ENCODE measurements at places on chromosomes 7 and 10.

DNA sequence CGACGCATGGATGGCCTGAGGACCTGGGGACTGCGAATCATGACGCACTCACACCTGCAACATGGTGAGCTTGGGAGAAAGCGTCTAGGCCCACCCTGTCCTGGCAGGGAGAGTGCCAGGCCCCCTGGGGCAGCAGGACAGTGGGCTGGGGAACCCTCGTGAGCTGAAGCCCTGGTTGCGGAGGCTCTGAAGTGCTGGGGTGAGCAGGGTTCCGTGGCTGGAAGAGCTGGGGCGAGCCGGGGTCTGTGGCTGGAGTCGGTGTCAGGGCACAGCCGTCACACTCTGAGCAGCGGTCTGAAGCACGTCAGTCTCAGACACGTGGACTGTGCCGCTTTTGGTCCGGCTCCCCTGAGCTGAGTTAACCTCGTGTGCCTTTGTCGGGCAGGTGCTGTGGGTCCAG, 4.7 kb downstream of the SUN1 start:
- no peak for DNase-seq

DNA sequence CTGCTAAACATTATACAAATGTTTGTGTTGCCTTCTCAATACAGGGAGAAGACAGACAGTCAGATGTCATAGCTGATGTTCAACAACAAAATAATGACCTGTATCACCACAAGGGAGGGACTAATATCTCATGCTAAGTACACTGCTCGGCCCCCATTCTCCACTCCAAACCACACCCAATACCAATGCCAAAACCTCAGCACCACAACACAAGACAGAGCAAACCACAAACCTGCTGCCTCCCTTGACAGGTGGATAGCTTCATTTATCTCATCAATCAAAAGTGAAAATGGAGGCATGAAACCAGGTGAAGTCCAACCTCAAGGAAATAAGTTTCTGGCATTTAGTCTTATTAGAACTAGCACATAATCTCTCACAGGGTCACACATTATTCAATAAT, 109.5 kb downstream of the PARD3 start:
- no peak for DNase-seq

DNA sequence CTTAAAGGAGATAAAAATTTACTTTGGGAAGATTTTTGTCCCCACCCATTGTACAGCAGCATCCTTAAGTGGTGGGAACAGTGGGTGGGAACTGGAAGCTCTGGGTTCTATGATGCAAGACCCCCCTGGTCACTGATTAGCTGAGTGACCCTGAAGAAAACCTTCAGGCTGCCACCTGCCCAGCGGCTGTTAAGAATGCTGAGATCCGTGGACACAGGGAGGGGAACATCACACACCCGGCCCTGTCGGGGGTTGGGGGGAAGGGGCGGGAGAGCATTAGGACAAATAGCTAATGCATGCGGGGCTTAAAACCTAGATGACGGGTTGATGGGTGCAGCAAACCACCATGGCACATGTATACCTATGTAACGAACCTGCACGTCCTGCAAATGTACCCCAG, 14.5 kb downstream of the CARD11 start:
- no peak for DNase-seq

DNA sequence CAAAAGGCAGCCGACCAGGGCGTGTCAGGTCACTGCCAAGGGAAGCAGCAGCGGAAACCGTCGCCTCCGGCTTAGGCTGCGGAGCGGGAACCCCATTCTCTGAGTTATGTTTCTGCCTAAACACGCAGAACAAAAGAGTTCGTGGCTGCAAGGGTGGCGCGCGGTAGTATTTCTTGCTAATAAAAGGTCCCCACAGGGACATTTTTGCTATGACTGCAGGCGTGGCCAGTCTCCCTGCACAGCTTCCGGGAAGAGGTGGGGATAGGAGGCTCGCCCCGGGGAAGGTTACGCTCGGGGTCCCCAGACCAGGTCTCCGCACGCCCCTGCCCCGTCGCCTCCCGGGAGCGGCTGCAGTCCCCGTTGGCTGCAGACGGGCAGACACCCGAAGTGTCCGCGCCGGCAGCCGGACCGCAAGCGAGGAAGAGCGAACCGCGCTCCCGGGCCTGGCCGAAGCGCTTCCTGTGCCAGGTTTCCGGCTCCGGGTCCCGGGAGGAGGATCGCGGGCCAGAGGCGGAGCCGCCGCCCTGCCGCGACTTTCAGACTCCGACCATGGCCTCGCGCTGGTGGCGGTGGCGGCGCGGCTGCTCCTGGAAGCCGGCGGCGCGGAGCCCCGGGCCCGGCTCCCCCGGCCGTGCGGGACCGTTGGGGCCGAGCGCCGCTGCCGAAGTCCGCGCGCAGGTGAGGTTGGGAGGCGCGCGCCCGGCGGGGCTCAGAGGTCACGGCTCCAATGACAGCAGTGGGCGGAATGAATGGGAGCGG, at the start of gene PDSS1:
Gene PDSS1 (plus strand): TSS at position 539 of the 759 bp plus-strand sequence. CDS start 11 bp downstream, at position 550.
- peak; percentile 46 for DNase-seq

GRCh38 chr7:153381275-153382040, 621.9 kb downstream of the ACTR3B start:
- DNase-seq: no peak

DNA sequence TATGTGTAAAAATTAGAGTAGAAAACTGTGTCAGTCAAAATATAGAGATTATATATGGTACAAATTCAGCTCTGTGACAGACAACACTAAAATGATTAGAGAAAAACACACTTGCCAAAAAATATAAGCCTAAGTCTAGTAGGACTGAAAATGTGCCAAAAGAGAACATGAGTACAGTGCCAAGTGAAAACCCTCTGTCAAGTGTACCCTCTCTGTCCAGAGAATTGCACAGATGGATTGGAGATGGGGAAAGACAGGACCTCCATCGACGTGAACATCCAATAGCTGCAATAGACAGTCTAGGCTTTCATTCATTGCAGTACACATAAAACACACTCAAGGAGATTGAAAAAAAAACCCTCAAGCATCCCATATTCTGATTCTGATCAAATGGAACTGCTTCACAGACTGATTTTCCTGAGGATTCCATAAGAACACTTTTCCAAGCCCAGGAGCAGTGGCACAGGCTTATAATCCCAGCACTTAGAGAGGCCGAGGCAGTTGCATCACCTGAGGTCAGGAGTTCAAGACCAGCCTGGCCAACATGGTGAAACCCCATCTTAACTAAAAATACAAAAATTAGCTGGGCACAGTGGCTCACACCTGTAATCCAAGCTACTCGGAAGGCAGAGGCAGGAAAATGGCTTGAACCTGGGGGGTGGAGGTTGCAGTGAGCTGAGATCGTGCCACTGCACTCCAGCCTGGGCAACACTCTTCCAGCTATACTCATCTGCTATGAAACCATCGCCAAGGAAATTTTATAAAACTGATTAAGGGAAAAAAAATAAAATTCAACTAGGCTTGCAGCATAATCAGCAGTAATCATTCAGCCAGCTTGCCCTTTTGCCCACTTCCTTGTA, 110.0 kb upstream of the TRIM24 start:
- DNase-seq: no peak

DNA sequence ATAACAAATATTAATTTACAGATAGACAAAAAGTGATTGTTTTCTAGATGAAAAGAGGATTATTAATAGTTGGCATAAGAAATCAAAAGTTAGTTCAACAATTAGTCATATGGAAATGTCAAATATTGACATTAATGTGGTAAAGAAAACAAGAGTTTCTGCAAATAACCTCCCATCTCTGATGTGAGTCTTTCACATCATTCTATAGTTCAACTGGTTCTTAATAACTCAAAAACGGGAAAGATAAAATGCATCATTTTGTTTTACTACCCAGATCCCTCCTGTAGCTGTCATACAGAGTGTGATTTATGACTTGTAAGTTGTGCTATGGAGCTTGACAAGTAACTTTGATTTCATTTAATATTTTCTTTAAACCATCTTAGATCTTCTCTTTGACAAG, 594.8 kb downstream of the ZWINT start:
- DNase-seq: no peak

GRCh38 chr10:118501637-118502440, 93.6 kb downstream of the PRLHR start:
- no peak for DNase-seq

GRCh38 chr10:52959810-52960209, 187.2 kb upstream of the MBL2 start:
- no peak for DNase-seq

GRCh38 chr7:80498481-80499349, 13.1 kb downstream of the GNAT3 start:
- no peak for DNase-seq

GRCh38 chr10:132416566-132417256, 19.7 kb downstream of the PWWP2B start:
- DNase-seq: no peak

- DNase-seq: no peak
Observed at GRCh38 chr7:120344276-120344675, 71.3 kb downstream of the KCND2 start.

GRCh38 chr10:97915346-97916131, 65.9 kb downstream of the GOLGA7B start:
- DNase-seq: no peak

DNA sequence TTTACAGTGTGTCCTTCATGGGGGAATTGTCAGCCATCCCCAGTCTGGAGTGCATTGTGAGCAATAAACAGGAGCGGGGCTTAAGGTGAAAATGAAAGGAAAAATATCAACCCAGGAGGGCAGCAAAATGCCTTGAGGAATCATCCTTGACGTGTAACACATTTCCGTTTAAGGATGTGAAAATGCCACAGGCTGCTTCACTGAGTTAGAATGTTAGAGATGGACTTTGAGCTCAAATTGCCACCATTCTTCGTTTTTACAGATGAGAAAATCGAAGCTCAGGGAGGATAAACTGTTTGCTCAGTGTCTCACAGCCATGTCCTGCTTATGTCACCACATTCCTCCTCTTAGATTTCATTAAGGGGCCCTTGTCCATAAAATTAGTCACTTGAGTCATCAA, 23.1 kb downstream of the SORCS3 start:
- no peak for DNase-seq

DNA sequence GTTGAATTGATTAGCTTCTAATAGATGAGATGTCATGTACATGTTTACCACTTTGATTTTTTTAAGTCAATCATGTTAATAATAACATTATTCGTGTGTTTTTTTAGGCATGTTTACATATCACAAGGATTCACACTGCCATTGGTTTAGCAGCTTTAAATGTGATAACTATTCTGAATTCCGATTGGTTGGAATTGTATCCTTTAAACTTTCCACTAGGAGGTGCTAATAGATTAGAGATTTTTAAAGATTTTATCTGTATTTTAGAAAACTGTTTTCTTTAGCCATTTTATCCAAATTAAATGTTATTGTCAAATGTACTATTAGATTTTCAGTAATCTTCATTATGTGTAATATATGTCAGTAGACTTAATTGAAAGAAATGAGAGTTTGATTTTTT, 83.2 kb downstream of the HECTD2 start:
- no peak for DNase-seq

GRCh38 chr7:132368246-132368900, 207.9 kb downstream of the PLXNA4 start:
- DNase-seq: no peak

GRCh38 chr7:149662591-149663095, 110.7 kb downstream of the ZNF467 start:
- peak; percentile 34 for DNase-seq

DNA sequence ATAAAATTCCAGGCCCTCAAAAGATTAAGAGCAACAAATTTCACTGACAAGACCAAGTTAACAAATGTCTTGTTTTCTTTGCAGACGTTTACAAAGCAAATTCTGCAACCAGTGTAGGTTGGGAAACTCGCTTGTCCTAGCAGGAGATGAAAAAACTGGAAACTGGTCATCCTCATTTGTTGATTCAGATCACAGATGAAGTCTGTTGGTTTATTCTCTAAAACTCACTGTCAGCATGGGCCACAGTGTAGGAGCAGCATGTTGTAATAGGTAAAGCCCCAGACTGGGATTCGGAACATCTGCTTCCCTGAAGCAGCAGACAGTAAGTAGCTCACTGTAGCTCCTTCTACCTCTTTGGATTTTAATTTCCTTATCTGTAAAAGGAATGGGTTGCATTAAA, 31.5 kb downstream of the PANK1 start:
- no peak for DNase-seq

- DNase-seq: no peak
Observed at GRCh38 chr7:36224934-36225858, 72.1 kb downstream of the EEPD1 start.

- no peak for DNase-seq
Observed at GRCh38 chr10:124952123-124952522, 10.2 kb downstream of the ZRANB1 start.

- DNase-seq: no peak
Observed at GRCh38 chr7:3911685-3912084, 610.6 kb downstream of the SDK1 start.

DNA sequence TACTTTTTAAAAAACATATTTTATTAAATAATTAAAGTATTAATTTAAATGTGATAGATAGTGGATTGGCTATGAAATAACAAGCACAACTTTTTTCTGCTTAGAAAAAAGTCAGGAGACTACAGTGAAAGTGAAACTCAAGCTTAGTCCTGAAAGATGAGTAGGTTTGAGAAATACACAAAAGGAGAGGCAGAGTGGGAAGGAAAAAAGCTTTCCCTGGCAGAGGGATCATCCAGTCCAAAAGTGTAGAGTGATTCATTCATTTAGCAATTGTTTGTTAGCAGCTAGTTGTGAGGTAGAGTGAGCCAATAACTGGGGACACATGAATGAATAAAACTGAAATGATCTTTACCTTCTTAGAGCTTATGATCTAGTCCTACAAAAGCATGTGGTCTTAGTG, 93.5 kb downstream of the FOXP2 start:
- DNase-seq: no peak

- peak; percentile 82 for DNase-seq
Observed at GRCh38 chr10:43409385-43410109, 561 bp upstream of the HNRNPF start.

- peak; percentile 48 for DNase-seq
Observed at GRCh38 chr7:4797858-4798705, 22.7 kb downstream of the AP5Z1 start.

DNA sequence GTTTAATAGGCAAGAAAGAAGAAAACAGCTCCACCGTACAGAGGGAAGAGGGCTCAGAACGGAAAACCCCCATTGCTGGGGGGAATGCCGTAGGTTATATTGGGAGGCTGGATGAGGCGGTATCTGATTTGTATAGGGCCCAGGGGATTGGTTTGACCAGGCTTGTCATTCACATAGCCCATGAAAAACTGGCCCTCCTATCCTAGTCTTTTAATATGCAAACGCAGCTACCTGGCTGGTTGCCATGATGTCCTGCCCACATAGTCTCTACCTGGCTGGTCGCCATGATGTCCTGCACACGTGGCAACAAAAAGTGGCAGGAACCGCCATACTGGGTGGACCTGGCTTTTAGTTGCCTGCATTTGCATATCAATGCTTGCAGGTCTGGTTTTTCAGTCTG, 84.7 kb downstream of the AUTS2 start:
- no peak for DNase-seq

GRCh38 chr10:128528167-128528566, 401.9 kb upstream of the MKI67 start:
- DNase-seq: no peak

DNA sequence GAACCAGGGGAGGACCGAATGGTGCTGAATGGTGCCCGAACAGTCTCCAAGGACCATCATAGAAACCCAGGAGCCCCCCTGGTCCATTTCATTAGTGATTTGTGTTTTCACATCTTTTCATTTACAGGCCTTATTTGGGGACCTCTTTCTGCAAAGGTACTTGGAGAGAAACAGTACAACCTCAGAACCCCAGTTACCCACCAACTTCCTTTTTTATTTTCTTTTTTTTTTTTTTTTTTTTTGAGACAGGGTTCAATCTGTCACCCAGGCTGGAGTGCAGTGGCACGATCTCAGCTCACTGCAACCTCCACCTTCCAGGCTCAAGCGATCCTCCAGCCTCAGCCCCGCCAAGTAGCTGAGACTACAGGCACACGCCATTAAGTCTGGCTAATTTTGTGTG, 13.0 kb upstream of the ELN start:
- DNase-seq: no peak

GRCh38 chr10:78844960-78845607, 223.7 kb upstream of the ZMIZ1 start:
- DNase-seq: no peak
